ENCODE measurements at places on chromosomes 1 and 21.

DNA sequence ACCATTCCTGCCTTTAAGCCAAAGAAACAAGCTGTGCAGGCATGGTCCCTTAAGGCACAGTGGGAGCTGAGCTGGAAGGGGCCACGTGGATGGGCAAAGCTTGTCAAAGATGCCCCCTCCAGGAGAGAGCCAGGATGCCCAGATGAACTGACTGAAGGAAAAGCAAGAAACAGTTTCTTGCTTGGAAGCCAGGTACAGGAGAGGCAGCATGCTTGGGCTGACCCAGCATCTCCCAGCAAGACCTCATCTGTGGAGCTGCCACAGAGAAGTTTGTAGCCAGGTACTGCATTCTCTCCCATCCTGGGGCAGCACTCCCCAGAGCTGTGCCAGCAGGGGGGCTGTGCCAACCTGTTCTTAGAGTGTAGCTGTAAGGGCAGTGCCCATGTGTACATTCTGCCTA is 1.3 kb upstream of the SLC50A1 start:
- DNase-seq, result no peak

- DNase-seq, result no peak
These were observed 74.9 kb downstream of the SLC66A1 start for GRCh38 chr1:19387045-19387467.

GRCh38 chr1:15833842-15834405 is 13.6 kb upstream of the SPEN start:
- no peak for DNase-seq

DNA sequence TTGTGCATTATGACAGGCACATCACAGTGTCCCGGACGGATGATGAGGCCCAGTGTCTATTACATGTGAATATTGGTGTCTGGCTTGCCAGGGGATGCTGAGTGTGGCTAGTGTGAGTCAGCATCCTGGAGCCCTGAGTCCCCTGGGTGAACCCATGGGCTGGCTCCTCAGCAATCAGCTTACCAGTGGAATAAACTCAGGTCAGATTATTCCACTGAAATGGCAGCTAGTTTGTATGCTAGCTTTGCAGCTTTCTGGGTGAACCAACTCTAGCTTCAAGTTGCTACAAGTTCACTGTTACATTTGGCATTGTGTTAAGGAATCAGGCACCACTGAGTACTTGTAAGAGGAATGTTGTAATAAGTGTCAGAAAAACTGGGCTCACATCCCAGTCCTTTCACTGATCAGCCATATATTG is 23.9 kb upstream of the RPTN start:
- DNase-seq, result no peak

DNA sequence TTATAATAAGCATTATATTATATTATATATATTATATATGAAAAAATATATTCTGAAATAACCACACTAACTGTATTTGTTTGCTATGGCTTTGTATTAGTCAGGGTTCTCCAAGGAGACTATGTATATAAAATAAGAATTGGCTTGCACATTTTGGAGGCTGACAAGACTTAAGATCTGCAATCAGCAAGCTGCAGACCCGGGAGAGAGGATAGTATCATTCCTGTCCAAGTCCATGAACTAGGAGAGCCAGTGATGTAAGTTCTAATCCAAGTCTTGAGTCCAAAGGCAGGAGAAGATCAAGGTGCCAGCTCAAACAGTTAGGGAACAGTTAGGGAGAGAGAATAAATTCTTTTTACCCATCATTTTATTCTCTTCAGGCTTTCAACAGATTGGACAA is 639.5 kb downstream of the PLPP3 start:
- DNase-seq, result no peak

DNA sequence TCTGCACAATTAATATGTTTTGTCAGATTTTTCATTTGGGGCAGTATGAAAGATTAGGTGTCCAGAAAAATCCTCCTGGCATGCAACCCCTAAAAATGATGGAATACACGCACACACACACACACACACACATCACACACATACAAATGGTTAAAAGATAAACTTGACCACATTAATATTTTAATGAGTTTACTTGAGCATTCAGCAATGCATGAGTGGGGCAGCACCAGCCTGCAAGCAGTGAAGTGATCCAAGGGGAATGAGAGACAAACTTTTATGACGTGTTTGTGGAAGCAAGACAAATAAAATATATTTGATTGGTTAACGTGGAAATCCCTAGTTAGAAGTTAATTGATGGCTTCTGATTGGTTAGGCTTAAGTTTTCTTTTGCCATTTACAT is 29.1 kb upstream of the SOAT1 start:
- no peak for DNase-seq

DNA sequence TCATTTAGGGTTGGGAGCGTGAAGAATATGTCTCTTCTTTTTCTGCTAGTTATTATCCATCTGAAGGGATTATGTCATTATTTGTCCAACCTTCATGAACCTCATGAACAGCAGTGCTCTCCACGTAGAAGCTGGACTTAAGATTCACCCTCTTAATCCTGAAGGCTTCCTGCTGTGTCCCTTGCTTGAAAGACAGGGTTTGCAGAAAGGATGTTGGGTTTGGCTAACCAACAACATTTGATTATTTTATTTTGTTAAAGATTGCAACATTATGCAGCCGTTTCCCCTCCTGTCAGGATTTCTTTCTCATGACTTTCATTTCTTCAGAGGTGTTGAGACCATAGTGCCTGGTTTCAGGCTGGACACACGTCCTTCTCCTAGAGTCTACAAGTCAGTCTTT is 75.2 kb downstream of the NGF start:
- DNase-seq, result no peak

GRCh38 chr1:68145418-68146126 is 86.8 kb downstream of the WLS start:
- no peak for DNase-seq

DNA sequence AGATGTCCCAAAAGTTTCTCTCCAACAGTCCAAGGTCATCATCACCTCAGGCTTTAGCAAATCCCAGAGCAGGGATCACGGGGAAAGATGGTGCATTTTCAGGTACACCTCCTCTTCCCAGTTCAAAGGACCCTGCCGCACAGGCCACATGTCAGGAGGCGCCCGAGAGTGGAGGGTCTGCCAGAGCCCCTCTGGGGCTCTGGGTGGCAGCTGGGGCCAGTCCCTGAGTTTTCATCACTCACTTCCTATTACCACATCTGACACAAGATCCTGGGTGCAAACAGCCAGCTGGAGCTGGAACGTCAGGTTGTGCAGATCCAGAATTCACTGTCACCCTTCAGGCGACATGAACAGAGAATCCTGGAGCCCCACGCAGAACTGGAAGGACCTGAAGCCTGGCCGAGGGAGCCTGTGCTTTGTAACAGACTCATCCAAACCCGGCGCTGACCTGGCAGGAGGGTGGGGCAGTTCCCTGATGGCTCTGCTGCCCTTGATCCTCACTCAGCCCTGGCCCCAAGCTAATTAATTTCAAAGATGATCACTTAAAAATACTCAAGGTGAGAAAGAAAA is 8.8 kb downstream of the TMEM63A start:
- DNase-seq, result no peak
